ENCODE measurements at places on chromosomes 4 and X.

DNA sequence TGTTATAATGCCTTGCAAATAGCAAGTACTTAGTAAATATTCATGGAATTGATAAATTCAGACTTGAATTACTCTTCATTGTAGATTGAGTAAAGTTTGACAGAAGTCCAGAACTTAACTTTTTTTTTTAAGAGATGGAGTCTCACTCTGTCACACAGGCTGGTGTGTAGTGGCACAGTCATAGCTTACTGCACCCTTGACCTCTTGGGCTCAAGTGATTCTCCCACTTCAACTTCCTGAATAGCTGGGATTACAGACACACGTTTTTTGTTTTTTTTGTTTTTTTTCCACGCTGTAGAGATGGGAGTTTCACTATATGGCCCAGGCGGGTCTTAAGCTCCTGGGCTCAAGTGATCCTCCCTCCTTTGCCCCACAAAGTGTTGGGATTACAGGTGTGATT lies 32.1 kb downstream of the UBE2K start:
- DNase-seq: no peak

DNA sequence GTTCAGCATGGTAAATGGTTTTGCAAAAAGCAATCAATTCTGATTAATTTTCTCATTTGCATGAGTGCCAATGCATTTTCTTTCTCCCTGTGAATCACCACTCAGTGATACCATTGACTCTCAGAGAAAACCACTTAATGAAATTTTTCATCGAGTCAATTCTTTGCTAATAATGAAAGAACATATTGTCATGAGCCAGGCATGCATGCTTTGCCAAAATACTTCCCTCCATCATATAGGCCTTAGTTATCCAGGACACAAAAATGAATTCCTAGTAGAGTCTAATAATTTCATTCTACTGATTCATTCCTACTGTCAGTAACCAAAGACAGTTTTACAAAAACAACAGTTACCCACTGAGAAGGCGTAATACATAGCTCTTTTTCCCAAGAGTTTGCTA lies 680.0 kb downstream of the TRIML1 start:
- no peak for DNase-seq

GRCh38 chrX:9816084-9816700 lies 30.0 kb downstream of the SHROOM2 start:
- DNase-seq: no peak

- no peak for DNase-seq
These were observed 70.8 kb upstream of the PTPN13 start for GRCh38 chr4:86523333-86523732.

- no peak for DNase-seq
These were observed 117.4 kb upstream of the GPM6A start for GRCh38 chr4:175929441-175929840.

GRCh38 chrX:103624111-103624510 lies 4.7 kb upstream of the TCEAL1 start:
- DNase-seq: no peak

GRCh38 chr4:173253561-173253960 lies 80.6 kb downstream of the HMGB2 start:
- no peak for DNase-seq

DNA sequence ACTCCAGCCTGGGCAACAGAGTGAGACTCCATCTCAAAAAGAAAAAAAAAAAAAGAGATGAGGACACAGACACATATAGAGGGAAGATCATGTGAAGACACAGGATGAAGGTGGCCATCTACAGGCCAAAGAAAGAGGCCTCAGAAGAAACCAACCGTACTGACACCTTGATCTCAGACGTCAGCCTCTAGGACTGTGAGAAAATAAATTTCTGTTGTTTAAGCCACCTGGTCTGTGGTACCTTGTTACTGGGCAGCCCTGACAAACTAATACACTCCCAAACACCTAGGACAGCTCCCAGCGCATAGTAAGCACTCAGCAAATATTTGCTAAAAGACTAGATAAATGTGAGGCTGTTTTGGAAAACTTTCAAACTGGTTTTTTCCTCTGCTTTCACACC lies 59.2 kb upstream of the SMIM10 start:
- no peak for DNase-seq

GRCh38 chr4:1722551-1723118 lies 1.3 kb downstream of the TACC3 start:
- no peak for DNase-seq

GRCh38 chrX:96776966-96777365 lies 92.3 kb downstream of the DIAPH2 start:
- DNase-seq: no peak

DNA sequence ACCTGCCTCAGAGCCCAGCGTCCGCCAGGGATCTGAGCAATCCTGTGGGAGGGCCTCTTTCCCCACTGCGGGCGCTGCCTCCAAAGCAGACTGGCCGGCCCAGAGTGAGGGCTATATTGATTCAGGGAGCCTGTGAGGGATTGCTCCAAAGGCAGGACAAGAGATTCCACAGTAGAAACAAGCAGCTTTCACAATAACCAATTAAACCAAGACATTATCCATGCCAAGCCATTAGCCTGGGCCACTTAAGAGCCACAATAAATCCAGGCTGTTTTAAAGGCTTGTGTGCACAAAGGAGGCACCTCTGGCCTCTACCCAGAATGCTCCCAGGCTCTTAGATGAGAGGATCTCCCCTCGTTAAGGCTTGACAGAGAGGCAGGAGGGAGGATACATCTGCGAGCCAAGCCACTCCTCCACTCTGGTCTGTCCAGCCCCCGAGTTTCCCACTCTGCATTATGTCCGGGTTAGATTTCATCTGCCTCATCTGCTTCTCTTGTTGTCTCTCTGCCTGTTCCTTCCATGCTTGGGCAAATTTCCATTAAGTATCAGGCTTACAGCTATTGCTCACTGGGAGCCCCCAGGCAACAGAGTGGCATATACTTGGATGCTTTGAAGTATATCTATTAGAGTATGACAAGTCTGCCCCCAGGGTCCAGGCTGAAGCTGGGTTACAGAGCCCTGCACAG lies 357.9 kb downstream of the UNC5C start:
- DNase-seq: no peak

GRCh38 chr4:152109531-152110509 lies 349.0 kb upstream of the GATB start:
- no peak for DNase-seq

GRCh38 chr4:14434483-14434882 lies 567.8 kb upstream of the CPEB2 start:
- no peak for DNase-seq

DNA sequence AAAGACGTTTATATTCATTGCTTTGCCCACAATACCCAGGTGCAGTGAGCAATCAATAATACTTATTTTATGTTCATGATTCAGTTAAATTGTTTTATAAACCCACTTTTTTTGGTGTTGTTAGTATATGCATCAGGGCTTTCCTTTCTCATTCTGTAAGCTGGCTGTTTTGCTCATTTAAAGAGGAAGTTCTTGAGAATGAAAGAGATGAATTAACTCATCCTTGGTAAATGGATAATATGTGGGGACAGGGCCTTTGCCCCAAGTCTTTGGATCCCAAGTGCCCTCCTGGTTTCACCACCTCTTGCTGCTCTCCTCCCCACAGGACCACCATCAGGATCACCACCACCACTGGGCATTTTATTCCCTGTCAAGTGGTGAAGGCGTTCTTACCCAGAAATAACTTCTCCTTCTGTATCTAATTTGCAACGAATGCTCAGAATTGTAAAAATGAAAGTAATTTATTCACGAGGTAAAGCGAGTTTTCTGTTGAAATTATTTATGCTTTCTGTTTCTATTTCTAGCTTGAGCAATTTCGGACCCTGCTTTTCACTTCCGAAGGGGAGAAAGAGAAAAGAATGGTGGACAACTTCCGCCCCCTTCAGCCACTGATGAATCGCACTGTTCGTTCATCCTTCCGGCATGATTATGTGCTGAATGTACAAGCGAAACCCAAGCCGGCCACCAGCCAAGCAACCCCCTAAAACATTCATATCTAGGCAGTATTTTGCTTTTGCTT lies 8.2 kb upstream of the ZRSR2 start:
- no peak for DNase-seq

Measured in bone marrow (tissue), 2 donors.